Anterior cingulate cortex (tissue), 58 donors: ENCODE measurements at places on chromosomes 3 and 15.

DNA sequence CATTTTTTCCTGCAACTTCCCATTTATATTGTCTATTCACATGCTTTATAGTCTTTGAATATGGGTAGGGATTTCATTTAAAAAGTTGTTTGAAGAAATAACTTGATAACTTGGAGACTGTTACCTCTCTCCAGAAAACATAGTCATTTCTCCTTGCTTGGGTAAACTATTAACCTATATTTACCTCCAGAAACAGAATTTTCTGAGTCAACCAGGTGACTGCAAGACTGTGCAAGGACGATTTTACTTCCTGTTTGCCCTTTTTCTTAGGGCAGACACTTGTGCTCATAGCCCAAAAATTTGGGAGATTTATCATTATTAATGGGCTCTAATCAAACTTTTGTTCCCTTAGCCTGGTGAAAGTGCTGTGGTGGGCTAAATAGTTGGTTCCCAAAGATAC lies 14.3 kb upstream of the MOBP start:
- DNase-seq, result no peak

DNA sequence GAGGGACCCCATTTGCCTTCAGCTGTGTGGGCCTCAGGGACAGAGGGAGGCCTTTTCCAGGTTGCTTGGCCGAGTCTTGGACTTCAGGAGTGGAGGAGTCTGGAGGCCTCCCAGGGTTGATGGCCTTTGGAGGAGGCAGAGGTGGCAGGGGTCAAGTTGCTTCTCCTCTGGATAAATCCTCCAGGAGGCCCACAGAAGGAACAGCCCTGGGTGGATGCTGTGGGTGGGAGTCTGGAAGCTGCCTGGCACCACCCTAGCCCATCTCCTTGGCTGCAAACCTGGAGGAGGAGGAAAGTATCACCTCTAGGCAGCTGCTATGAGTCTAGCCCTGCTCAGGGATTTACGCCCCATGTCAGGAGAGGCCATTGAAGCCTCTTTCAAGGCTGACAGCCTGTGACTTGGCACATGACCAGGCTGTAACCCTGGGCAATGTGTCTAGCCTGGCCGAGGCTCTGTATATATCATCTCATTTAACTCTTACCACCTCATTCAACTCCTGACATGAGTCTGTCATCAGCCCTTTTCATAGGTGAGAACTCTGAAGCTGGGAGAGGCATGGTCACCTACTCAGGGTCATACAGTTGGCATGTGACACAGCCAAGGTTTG lies 2.9 kb upstream of the PRKCD start:
- no peak for DNase-seq

- DNase-seq, result no peak
These were observed 147.8 kb downstream of the SHOX2 start for GRCh38 chr3:157958457-157958856.

- DNase-seq, result no peak
These were observed 47.0 kb upstream of the RARB start for GRCh38 chr3:25381083-25381482.

- DNase-seq, result peak; percentile 62
These were observed 6.7 kb downstream of the CCDC9B start for GRCh38 chr15:40333922-40334492.

DNA sequence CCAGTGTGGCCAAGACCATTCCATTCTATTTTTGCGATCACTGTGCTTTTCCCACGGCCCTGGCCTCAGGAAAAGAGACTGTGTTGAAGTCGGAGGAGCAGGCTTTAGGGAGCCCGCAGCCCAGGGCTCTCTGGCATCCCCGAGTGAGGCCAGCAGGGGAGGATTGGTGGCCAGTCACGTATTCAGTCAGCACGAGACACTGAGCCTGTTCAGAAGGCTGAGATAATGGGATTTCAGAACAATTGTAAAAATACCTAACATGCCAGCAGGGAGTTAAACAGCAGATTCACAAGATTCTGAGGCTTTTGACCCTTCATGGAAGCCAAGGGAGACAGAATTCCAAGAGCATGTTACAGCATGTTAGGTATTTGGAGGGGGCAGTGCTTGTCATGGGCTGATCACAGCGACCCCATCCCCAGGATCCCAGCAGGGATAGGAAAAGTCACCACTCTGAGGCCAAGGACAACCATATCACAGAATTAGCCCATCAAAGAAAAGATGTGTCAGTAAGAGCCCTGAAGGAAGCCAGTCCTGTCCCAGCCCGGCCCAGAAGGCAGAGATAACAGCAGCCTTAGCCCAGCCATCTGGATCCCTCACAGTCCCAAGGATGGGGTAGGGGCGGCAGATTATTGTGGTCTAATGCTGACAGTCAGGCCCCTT lies 40.6 kb downstream of the AMOTL2 start:
- DNase-seq, result no peak

- DNase-seq, result no peak
These were observed 527.4 kb upstream of the PROK2 start for GRCh38 chr3:72312339-72312738.

GRCh38 chr3:52524258-52524751 lies 9.4 kb downstream of the NT5DC2 start:
- no peak for DNase-seq

GRCh38 chr15:64766058-64766457 lies 9.3 kb downstream of the RBPMS2 start:
- DNase-seq, result no peak

DNA sequence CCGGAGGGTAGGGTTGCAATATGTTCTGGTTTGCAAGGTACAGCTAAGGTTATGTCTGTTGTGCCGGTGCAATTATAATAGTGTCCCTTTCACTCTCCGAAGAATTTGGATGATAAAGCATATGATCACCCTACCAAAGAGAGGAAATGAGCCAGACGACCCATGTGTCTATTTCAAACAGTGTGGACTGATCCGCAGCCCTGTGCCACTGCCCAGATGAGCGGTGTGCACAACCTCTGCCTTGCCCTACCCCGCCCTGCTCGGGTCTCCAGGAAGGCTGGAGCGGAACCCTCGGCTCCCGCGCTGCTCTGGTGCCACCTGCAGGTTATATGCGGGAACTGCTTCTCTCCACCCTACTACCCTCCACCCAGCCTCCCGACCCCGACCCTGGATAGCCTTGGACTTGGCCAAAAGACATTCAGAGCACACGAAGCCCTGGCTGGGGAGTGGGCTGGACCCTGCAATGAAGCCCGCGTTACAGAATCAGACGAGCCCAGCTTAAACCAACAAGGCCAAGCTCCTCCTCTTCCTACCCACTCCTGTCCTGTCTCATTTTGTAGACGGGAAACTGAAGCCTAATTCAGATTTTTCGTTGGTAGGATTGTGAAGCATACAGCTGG lies 68.4 kb upstream of the CHRNB4 start:
- peak; percentile 26 for DNase-seq

DNA sequence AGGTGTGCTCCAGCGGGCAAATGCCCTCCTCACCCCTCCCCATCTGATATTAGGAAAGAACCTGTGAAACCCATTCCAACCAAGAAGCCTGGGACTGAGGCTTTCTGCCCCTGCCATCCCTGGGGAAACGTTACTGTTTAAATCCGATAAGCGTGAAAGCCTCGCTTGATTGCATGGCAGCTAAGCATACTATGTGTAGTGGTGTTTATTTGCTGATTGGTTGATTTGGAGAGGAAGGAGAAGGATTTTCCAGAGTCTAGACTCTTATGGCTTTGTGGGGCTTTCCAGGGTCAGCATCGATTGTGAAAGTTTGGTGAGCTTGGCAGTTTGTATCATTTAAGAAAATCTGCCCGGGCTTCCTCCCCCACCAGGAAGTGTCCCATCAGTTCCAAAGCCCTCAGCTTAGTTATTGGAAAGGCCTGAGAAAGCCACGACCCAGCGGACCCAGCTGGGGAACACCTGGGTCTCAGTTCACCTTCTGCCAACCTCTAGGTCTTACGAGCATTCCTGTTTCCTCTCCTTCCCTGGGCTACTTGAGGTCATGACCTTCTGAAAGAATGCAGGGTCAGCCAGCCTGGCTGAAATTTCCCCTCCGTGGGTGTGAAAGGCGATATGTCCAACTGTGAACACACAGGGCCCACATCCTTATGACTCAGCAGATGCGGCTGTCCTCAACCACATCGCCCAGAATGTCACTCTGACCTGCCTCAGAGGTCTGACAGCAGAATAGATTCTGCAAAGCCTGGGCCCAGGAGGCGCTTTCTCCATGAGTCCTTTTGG lies 62.8 kb upstream of the HERC1 start:
- DNase-seq, result no peak

DNA sequence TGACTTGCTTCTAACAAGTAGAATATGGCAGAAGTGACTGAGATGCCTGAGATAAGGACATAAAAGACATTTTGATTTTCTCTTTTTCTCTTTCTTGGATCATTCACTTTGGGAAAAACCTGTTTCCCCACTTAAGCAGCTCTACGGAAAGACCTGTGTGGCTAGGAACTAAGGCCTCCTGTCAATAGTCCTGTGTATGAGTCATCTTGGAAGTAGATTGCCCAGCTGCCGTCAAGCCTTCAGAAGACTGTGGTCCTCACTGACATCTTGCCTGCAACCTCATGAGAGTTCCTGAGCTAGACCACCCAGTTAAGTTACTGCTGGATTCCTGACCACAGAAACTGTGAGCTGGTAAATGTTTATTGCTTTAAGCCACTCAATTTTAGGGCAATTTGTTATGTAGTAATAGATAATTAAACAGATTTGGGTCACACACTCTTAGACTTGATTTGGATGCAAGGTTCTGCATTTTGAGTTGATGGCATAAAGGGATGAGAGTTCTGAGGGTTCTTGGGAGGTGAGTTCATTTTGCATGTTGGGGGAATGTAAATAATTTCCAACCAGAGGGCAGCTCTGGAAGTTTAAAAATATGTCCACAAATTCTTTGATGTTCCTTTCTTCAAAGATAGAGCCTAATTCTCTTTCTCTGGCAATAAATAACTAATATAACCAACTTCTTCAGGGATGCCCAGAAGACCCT lies 229.2 kb downstream of the SQOR start:
- DNase-seq, result no peak

DNA sequence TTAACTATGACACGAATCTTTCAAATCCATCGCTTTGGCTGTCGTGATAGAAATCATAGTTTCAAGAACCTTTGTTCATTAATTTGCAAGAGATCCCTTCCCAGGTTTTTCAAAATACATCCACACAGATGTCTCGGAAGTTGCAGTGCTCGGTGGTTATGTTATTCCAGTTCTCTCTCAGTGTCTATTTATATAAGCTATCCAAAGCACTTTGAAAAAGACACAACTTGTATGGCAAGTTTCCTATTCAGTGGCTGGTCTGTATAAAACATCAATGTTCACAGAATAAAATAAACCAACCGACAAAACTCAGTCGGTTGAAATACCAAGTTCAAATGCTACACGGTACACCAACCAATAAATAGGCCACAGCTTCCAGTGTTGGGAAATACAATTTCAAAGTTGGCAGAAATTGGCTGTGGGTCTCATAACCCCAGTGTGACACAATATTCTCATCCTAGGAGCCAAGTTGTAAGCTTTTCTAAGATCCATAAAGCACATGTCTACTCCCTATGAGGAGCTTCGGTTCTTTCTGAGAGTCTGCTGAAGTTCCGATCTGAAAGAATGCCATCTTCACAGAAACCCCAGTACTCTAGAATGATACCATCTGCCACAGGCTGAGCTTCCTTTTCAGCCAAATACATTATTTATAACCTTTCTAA lies 23.7 kb downstream of the SATB1 start:
- DNase-seq, result no peak

GRCh38 chr15:100680726-100681125 lies 78.3 kb downstream of the ASB7 start:
- DNase-seq, result no peak

- no peak for DNase-seq
These were observed 53.9 kb downstream of the CLASP2 start for GRCh38 chr3:33664195-33664594.

- DNase-seq, result no peak
These were observed 14.0 kb downstream of the VPS13C start for GRCh38 chr15:62046078-62046743.

- DNase-seq, result peak; percentile 9
These were observed 229.0 kb downstream of the ITPR1 start for GRCh38 chr3:4722103-4722502.

GRCh38 chr3:105431200-105431599 lies 64.5 kb downstream of the ALCAM start:
- DNase-seq, result no peak

- DNase-seq, result no peak
These were observed 42.2 kb upstream of the PLCL2 start for GRCh38 chr3:16842272-16843270.

- DNase-seq, result no peak
These were observed 22.9 kb upstream of the ZBED2 start for GRCh38 chr3:111617912-111618601.

- DNase-seq, result no peak
These were observed 2.3 kb upstream of the MBNL1 start for GRCh38 chr3:152266221-152266995.

DNA sequence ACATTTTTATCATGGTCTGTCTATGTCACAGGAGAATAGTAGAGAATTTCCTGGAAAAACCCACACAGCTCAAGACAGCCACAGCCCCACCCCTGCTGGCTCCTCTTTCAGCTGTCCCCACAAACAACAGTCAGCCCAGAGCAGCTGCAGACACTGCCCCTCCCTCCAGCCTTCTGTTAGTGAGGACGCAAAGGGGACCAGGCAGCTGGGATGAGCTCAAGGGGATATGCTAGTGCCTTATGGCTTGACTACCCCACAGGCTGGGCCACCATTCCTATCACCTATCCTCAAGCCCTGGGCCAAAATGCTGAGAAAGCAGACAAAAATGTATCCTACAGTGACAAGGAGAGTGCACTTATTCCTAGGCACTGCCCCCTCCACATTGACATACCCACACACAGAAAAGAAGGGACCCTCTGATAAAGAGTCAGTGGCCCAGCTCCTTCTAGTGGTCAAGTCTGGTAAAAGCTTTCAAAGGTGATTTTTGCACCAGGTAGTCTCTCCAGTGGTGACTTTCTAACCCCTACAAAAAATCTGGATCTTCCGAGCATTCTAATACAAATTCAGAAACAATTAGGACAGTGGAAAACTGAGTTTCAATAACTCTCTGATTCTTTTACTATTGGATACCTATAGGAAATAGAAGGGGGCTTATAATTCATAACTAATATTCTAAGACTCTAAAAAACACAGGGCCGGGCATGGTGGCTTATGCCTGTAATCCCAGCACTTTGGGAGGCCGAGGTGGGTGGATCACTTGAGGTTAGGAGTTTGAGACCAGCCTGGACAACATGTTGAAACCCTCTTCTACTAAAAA lies 3.0 kb upstream of the MAP1A start:
- DNase-seq, result peak; percentile 67

- DNase-seq, result no peak
These were observed 96.3 kb upstream of the DLG1 start for GRCh38 chr3:197394464-197395321.

GRCh38 chr3:60652829-60653228 lies 598.4 kb downstream of the FHIT start:
- DNase-seq, result no peak
